Stimulated activated CD4-positive, alpha-beta T cell treated with anti-CD3 and anti-CD28 coated beads, Interleukin-1b, Interleukin-23, amount 100 ng/mL, for 1 hour (primary cell): ENCODE measurements at places on chromosomes 6 and 20.

DNA sequence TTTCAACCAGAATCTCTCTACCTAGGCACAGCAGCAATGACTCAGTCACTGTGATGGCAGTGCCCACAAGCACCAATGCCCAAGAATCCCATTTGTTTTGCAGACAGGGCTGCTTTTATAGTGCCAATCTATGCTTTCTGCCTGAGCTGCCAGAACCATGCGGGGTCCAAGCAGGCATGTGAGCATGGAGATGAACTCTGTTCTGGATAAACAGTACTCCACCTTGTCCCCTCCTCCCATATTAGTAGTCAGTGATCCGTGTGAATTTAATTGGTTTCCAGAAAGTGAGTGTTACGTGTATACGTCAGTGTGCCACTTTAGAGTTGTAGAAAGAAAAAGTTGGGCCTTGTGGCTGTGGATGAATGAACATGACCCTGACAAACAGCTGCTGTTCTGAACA is 79.4 kb downstream of the SASH1 start:
- no peak for DNase-seq

- no peak for DNase-seq
Observed at GRCh38 chr20:1824834-1825233, 70.4 kb upstream of the SIRPA start.

DNA sequence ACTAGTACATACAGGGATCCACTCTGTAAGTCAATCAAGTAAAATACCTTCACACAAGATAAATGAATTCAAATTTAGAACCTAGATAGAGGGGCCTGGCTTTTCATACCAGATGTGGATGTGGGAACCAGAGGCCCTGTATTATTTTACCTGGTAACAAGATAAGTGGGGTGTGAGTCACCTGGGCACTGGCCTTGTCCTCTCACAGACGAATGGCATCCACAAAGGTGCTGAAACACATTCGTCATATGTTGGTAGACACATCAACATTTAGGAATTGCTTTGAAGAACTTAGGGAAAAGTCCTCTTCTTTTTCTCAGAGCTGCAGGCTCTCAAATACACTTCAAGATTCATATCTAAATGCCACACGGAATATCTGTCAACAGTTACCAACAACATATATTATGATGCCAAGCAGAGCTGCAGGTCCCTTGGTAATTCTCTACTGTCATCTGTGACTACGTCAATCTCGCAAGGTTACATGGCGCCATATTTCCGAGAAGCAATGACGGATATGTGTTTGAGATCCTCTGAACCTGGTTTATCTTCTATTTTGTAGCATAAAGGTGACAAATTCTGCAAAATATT is 618.6 kb downstream of the EPM2A start:
- no peak for DNase-seq

DNA sequence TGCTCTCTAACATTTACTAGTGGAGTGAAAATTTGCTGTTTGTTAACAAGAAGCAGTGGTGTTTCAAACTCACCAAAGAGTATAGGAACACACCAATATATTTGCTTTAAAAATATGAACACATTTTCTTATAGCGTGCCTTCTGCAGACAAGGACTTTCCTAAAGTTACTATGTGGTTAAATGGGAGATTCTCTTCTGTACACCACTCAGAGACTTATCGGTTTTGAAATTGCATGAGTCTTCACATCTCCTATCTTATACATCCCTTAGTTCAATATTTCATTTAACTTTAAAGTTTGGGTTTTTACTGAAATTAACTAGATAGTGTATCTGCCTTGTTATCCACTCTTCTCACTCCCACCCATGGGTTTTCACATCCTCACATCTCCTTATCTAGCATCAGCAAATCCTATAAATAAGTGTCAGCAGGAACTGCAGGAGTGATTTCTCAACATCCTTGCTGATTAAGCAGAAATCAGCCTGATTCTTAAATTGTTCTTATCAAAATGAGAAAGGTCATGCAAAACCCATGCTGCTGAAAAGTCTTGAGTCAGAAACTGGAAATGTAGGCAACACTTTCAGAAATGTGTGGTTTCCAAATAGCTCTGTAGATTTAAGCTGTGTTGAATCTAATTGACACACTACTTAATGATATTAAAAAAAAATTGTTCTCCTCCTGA is 1075.6 kb upstream of the GJE1 start:
- no peak for DNase-seq

DNA sequence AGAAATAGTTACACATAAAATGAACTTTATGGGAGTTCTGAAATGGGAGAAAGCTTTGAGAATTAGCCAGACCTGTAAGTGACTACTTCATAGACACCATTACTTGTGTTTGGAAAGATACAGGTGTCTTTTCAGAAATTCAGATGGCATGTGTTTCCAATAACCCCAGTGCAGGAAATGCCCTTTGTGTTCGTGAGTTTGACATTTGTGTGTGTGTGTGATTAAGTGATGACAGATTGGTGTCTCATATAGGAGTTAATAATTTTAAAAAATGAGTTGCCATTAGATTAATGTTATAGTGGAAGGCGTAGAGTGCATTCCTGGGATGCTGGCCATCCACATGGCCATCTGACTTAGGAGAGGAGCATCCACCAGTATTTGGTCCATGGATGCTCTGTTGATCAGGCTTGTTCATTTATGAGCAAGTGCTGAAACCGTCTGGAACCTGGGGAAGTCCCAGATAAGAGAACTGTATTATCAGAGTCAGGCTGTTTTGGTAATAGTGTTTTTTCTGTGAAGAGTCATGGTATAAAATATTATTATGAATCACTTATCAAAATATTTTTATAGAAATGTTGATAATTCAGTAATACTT is 3.1 kb downstream of the STK4 start:
- no peak for DNase-seq

GRCh38 chr6:28001751-28002150 is 44.7 kb downstream of the OR2B6 start:
- no peak for DNase-seq

DNA sequence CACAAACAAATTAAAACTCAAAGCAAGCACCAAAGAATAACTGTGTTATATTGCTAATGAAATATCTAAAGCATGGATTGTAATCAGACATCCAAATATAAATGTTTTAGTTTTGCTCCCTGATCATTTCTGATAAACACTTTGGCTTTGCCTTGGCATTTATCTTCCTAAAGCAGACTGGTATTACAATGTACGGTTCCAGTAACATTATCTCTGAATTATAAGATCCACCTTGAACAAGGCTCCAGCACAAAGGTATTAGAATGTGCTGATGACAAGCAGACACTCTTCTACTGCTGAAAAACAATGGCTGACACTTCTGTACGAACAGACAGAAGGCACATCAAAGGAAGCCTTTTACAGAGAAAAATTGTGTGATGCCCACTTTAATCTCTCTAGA is 74.6 kb downstream of the INSM1 start:
- DNase-seq, result no peak
